ENCODE measurements at places on chromosomes 12 and 14.

GRCh38 chr14:33834466-33835260 lies 116.2 kb downstream of the EGLN3 start:
- DNase-seq, result no peak

DNA sequence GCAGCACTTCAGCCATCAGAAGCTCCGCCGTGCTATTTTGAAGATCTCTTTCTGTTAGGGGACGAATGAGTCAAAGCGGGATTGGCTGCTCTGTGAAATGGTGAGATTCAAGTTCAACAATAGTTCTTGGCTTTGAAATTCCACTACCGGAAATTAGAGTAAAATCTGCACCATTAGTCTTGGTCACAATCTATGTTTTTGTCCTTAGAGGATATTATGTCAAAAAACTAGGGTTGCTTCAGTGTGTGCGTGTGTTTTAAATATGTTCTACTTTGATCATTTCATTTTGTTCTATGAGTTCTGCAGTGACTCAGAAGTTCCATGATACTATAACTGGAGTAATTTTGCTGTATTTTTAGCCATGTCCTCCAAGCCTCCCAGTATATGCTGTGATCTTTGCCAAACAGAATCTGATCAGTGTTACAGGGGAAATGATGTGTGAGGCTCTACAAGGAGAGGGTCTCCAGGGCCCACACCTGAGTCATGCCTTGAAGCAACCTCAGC lies 22.6 kb downstream of the GPHB5 start:
- DNase-seq, result peak; percentile 71

GRCh38 chr12:21221778-21222177 lies 90.8 kb downstream of the SLCO1B1 start:
- no peak for DNase-seq

DNA sequence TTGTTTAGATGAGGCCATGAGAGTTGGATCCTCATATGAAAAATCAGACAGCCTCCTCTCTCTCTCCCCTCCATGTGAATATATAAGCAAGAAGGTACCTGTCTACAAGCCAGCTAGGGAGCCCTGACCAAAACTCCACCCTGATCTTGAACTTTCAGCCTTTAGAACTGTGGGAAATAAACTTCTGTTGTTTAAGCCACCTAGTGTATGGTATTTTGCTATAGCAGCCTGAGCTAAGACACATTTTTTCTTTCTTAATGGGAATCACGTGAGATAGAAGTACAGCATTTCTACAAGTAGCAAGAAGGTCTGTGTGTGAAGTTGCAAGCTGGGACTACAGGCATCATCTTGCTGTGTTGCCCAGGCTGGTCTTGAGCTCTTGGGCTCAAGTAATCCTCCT lies 16.3 kb upstream of the ABHD12B start:
- DNase-seq, result no peak

- DNase-seq, result no peak
Observed at GRCh38 chr14:31690056-31690455, 128.9 kb downstream of the NUBPL start.

DNA sequence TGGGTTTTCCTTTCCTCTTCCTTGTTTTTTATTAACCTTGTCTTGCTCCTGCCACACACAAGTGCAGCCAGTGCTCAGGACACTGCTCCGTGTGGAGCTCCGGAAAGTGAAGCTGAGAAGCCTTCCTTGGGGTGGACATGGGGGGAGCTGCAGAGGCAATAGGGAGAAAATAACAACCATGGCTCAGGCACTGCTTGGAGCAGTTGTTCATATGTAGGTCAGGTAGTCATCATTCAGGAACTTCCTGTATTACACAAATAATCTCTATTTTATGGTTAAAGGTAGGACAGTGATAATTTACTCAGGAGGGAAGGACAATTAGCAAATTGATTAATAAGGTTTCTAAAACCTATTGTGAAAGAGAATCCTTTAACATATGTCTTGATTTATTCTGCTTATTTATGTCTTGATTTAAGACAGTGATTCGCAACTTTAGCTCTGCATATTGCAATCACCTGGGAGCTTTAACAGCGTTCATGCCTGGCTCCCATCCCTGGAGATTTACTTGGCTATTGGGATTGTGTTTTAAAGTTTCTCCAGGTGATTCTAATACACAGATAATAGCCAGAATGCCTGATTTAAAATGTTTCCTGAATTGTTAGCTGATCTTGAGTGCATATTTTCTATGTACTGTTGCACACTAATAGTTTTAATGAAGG lies 92.1 kb downstream of the ETV6 start:
- DNase-seq, result no peak

DNA sequence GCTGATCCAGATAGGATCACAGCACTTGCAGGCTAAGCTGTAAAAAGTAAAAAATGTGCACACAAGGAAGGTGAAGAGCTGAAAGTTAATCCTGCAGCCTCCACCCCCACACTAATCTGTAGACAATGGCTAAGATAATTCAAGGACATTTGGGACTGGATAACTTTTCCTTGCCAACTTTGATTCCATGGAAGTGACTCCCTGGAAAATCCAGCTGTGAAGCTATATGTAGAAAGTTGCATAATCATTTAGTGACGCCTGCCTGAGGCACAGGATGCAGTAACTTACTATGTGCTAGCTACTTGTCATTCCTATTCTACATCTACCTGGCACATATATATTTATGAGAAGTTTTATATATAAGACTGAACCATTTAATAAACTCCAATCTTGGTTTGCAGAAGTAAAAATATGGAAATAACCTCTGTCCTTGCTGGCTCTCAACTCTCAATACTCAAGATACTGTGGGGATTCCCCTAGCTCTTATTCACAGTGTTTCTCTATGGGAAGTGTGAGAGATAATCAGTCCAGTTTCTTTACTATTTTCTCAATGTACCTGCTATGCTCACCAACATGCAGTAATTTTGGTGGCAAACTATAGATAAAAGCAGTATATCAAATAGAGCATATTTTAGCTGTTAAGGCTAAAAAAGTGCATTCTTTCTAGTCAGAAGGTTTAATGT lies 14.8 kb downstream of the LDHB start:
- peak; percentile 11 for DNase-seq

DNA sequence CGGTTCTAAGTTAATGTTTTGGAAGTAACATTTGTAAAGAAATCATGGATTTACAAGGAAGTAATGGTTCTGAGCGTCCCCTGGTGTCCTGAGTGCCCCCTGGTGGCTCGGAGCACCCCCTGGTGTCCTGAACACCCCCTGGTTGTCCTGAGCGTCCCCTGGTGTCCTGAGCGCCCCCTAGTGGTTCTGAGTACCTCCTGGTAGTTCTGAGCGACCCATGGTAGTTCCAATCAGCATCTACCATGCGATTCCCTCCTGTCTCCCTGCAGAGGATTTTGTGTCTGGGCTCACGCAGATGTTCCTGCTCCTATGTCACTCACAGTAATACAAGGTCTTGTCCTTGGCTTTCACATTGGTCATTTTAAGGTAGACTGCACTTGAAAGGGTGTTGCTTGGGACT lies 1352.9 kb downstream of the TMEM121 start:
- DNase-seq, result no peak

- DNase-seq, result no peak
Observed at GRCh38 chr12:53613821-53614220, 12.4 kb downstream of the ATF7 start.

DNA sequence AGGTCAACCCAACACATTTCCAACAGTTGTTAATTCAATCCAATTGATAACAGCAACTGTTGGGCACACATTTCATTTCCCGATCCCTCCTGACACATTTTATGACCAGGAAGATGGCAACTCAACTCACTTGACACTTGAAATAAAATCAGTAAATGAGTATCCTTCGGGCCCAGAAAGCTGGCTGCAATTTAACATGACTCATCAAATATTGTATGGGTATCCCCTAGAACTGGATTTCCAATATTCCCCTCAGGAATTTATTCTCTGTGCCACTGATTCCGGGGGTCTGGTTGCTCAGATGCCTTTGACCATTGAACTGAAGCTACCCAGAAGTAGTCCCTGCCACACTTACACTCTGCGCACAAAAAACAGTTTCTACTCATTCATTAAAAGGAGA lies 42.1 kb downstream of the INTS13 start:
- no peak for DNase-seq

DNA sequence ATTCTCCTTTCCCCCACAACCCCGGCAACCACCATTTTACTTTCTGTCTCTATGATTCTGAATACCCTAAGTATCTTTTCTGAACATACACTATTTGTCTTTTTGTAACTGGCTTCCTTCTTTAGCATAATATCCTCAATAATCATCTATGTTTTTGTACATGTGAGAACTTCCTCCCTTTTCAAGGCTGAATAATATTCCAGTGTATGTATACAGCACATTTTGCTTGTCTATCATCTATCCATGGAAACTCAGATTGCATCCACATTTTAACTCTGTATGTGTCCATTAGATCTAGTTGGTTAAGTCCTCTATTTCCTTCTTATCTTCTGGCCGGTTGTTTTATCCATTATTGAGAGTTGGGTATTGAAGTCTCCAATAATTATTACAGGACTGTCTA lies 64.1 kb upstream of the TTC7B start:
- DNase-seq, result no peak

- no peak for DNase-seq
Observed at GRCh38 chr14:90720336-90720735, 95.9 kb downstream of the TTC7B start.

- DNase-seq, result no peak
Observed at GRCh38 chr12:60394665-60395064, 798.8 kb downstream of the SLC16A7 start.

DNA sequence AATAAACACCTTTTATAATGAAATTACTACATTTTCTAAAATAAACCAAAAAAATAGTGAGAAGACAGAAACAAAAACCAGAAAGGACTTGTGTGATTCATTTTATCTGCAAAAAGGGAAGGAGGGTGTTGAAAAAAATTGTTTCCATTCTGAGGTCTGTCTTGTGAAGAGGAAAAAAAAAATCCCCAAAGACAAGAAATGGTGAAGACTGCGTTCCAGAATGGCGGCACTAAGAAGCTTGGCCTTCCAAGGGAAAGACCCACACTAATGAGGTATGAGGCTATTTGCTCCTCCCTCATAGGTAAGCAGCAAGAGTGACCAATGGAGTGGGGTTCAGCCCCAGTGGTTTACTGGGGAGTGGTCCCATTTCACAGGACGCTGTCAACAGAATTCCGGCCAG lies 35.0 kb downstream of the GNPTAB start:
- DNase-seq, result no peak

All from hindlimb muscle (tissue), 1 donor.